ENCODE measurements at places on chromosomes 11 and 22.
A peak's percentile ranks its signal among the peaks of the same experiment; 100 is the strongest.

GRCh38 chr22:40932396-40932795 lies 18.8 kb upstream of the RBX1 start:
- no peak for DNase-seq

DNA sequence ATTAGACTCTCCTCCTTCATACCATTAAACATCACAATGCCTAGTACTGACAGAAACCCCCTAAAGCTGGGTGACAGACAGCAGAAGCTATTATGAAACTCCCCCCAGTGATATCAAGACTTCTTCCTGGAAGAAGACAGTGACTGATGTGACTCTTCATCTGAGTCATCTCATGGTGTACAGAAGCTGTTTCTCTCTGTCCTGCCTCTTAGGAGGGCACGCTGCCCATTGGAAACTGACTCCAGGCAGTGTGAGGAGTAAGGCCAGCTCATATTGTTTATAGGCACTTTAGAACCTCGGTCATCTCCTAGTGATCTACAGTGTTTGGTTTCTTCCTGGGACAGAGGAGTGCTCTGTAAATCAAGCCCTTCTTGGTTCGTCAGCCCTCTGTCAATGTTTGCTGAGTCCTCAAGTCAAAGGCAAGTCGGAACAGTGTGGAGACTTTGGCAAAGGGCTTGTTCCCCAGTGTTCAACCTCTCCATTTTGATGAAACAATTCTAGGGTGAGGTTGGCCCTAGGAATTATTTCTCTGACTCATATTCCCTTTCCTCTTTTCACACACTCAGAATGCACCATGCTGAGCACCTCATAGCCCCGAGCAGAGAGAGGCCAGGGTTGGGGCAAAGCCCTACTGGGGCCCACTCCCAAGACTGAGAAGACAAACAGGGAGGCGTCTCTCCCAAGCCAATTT lies 172.5 kb upstream of the TMEM45B start:
- no peak for DNase-seq

DNA sequence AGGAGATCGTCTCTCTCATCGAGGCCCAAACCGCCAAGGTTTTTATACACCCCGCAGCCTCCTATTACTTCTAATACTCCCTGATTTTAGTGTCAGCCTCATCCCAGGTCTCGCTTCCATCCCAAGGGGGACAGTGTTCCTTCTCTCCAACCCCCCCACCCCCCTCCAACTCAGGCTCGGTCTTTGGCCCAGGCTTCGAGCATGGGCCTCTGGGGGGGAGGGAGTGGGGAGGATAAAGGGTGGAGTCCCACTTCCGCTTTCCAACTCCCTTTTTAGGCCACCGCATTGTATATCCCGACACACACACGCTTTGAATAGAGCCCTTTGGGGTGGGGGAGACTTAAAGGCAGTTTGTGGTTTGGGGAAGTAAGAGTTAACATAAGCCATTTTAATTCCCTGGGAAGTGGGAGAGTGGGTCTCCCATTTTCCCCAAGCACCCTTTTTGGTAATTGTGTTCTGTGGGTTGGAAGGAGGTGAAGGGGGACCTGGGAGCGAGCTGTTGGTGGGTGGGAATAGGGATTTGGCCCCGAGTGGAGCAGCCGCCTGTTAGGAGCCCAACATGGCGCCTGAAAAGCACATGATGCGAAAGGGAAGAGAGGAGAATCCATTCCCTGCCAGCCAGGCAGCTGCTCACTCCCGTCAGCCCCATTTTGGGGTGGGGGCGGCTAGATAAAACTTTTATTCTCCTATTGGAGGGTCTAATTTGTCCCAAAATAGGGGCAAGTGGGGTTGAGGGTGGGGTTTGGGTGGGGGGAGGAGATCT lies 844 bp downstream of the PCF11 start:
- peak; percentile 78 for DNase-seq

- DNase-seq, result no peak
Observed at GRCh38 chr11:128471138-128471661, 116.2 kb downstream of the ETS1 start.

- DNase-seq, result no peak
Observed at GRCh38 chr11:36237391-36237790, 51.8 kb downstream of the COMMD9 start.

- DNase-seq, result peak; percentile 49
Observed at GRCh38 chr11:130623670-130624668, 175.5 kb downstream of the ADAMTS15 start.

GRCh38 chr11:56491270-56491669 lies at the start of gene OR5M8:
OR5M8 (minus strand) TSS chr11:56491370; CDS start chr11:56491370, 0 bp downstream.
- no peak for DNase-seq

GRCh38 chr11:82899186-82899820 lies 927 bp downstream of the PRCP start:
- peak; percentile 26 for DNase-seq
